ENCODE measurements at places on chromosomes 5 and 9.

DNA sequence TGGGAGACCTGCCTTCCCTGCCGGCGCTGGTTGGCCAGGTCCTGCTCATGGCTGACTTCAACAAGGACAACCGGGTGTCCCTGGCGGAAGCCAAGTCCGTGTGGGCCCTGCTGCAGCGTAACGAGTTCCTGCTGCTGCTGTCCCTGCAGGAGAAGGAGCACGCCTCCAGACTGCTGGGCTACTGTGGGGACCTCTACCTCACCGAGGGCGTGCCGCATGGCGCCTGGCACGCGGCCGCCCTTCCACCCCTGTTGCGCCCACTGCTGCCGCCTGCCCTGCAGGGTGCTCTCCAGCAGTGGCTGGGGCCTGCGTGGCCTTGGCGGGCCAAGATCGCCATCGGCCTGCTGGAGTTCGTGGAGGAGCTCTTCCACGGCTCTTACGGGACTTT lies 10.6 kb downstream of the DIPK1B start:
- no peak for DNase-seq

DNA sequence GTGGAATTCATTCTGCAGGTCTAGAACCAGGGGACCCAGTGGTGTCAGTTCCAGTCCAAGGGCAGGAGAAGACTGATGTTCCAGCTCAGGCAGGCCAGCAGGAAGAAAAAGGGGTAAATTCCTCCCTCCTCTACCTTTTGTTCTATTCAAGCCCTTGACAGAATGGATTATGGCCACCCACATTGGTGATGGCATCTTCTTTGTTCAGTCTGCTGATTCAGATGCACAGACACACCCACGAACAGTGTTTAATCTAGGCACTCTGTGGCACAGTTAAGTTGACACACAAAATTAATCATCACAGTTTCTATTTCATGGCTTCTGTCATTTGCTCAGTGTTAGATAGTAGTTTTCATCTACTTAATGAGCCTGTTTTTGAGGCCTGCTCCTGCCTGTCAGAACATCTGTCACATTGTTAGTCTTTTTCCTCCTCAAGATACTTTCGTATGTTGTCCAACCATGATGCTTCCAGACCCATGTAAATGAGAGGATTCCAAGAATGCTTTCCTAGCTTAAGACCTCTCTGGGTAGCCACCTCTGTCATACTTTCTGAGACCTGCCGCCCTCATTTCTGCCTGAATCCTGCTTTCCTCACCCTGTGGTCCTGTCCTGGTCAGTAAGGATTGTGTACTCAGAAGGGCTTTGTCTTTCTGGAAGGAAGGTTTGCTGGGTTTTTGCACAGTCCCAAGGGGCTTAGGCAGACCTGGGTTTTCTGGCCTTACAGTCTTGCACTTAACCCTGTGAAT lies 72.5 kb downstream of the SPIN1 start:
- DNase-seq = no peak

- DNase-seq = no peak
These were observed 83.3 kb downstream of the ZNF608 start for GRCh38 chr5:124663101-124663506.

- DNase-seq = no peak
These were observed 116.0 kb downstream of the KCNN2 start for GRCh38 chr5:114477816-114478334.

DNA sequence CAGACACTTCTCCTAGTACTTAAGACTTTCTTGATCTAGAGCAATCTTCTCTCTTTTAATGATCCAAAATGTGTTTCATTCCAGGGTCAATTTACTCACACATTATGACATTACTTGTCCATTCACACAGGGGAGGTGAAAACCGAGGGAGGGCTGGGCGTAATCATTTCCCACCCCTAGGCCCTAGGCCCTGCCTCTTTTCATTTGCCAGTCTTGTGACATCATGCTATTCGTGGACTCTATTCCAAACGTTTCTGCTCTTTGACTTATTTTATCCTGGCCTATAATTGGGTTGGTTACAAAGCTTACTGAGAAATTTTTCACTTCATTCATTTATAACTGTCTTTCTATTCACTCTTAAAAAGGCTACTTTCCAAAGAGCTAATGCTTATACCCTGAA lies 2.4 kb downstream of the DCAF12 start:
- no peak for DNase-seq

GRCh38 chr5:36876299-36876964 lies at the start of gene NIPBL:
NIPBL (plus strand) TSS chr5:36876769; CDS start chr5:36953697, 76,928 bp downstream.
- DNase-seq = peak; percentile 84

DNA sequence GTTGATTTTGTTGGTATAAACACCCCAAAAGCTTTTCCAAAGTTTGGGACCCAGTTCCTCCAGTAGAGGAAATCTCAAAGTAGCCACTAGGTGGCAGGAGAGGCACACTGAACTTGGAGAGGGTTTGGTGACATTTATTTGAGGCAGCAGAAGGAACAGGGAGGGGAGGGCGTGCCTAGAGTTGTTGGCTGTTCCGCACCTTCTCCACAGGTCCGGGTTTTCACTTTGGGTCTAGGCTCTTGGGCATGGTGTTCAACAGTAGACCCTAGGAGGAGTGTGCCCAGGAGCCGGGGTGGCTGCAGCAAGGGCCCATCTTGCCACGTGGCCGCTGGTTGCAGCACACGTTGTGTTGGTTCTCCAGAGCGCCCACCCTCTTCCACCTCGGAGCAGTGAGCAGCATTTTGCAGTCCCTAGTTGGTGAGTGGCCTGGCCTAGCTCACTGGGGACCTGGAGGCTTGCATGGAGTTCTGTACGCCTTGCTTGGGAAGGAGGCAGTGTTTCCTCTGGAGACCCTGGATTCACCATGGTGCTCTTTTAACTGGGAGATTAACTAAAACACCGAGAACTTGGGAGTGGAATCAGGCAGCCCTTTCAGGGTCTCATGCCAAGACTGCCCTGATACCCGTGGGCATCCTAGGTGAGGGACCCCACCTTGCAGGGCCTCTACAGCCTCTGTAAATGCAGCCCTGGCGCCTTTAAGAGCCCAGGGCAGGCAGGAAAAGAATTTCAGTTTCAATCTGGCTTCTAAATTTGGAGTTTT lies 28.2 kb downstream of the PTPA start:
- peak; percentile 82 for DNase-seq

DNA sequence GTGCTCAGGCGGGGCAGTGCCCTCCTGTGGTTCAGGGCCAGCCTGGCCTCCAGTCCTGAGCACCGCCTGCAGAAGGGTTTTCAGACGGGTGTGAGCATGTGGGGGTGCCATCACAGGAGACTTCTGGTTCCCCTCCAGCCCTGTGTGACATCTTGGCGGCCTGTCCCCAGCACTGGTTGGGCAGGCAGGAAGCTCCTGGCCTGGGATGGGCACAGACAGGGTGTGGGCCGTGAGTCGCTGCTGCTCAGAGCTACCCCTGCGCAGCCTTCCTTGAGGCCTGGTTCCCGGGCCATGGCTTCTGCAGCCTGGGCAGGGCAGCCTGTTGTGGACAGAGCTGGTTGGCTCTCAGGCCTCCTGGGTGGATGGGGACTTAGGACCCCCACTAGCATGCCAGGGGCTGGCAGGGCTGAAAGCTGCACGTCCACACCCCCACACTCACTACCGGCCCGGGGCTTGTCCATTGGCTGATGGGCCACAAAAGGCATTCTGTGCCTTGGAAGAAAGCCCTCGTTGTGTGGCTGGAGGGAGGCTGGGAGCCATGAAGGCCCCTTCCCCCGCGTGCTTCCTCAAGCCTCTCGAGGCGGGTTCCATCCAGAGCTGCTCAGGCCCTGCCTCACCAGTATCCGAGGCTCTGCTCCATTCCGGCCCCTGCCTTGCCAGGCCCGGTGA lies 58.7 kb downstream of the RXRA start:
- DNase-seq = no peak

GRCh38 chr9:84121991-84122523 lies 141.5 kb downstream of the RMI1 start:
- DNase-seq = no peak

DNA sequence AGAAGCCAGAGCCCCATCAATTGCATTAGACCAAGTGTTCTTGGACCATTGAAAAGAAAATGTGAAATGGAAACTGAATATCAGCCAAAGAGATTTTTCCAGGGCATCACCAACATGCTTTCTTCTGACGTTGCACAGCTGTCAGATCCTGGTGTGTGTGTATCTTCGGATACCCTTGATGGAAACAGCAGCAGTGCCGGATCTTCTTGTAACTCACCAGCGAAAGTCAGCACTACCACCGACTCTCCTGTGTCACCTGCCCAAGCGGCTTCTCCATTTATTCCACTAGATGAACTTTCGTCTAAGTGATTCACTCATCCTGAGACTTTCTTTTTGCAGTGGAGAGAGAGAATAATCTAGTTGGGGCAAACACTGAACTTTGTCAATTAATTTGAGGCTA lies 75.7 kb downstream of the PIP5K1B start:
- DNase-seq = no peak

GRCh38 chr5:40549616-40550015 lies 130.1 kb upstream of the PTGER4 start:
- DNase-seq = no peak

GRCh38 chr5:157912621-157913325 lies 53.8 kb upstream of the CLINT1 start:
- no peak for DNase-seq

GRCh38 chr9:86099701-86100364 lies 475 bp upstream of the GOLM1 start:
- DNase-seq = no peak

- DNase-seq = no peak
These were observed 73.6 kb downstream of the TLR4 start for GRCh38 chr9:117777823-117778222.

DNA sequence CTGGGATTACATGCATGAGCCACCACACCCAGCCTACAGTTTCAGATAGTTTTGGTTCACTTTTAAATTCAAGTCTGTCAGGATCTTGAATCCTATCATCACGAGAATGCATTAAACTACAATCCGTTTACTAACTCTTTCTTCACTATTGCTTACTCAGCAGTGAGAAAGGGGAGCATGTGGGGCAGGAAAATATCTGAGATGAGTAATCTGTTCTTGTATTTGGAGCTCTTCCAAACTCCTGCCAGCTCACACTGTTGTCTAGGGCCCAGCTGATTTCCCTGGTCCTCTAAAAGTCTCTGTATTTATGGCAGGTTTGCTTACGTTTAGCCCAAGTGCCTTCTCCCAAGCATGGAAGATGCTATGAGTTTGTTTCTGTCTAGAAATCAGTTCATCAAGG lies 152.2 kb downstream of the FGF18 start:
- no peak for DNase-seq

GRCh38 chr9:4741365-4742089 lies 525 bp upstream of the AK3 start:
- DNase-seq = no peak

All from C1 segment of cervical spinal cord (tissue), 14 donors.